ENCODE measurements at places on chromosomes 13 and 19. TPM values are rescaled to one million over a fixed set of nuclear protein-coding genes. Genes with fewer than 3 reads are reported as not detected.

The SYNGR4 gene
- not detected for polyA plus RNA-seq

The TPTE2 gene
- 0.52 TPM for polyA plus RNA-seq

The PEAK3 gene
- polyA plus RNA-seq, result 0.20 TPM

The TUBA3C gene
- not detected for polyA plus RNA-seq

The CRX gene
- 0.12 TPM for polyA plus RNA-seq

The RYR1 gene
- polyA plus RNA-seq, result 5.8 TPM

The CGB3 gene
- 0.81 TPM for polyA plus RNA-seq

The UNC13A gene
- polyA plus RNA-seq, result 0.70 TPM

The ZNF723 gene
- polyA plus RNA-seq, result not detected

The UHRF1 gene
- polyA plus RNA-seq, result 19.4 TPM

The SYMPK gene
- polyA plus RNA-seq, result 77.6 TPM

The GPC5 gene
- 15.9 TPM for polyA plus RNA-seq

The PRKCSH gene
- 310 TPM for polyA plus RNA-seq

DNA sequence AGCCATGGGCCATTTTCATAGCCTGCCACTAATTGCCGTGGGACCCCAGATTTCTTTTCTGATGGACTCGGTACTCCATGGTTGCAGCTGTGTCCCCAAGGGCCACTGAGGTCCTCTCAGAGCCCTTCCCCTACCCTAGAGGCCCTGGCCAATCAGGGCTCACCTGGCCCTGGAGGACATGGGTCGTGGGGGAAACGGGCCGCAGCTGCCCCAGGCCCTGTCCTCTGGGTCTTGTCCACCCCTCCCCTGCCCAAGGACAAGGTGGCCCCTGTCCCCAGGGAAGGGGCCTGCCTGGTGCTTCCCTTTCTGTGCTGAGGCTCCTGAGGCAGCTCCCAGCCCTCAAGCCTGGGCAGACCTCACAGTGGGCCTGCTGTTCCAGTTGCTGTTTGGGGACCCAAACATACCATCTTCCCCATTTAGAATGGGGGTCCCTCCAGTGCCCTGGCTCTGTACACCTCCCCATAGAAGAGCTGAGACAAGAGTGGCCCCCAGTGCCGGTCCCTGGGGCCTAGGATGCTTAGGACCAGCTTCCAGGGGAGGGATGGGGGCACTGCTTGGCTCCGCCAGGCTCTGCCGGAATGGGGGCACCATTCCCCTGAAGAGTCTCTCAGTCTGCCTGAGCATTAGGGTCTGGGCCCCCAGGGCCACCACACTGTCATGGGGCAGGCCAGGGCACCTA, 3.2 kb downstream of the RAB11B start:
- DNase-seq, result no peak

- DNase-seq, result no peak
Observed at GRCh38 chr19:43572171-43572588, 3.1 kb downstream of the XRCC1 start.

GRCh38 chr13:101190976-101191375, 225.3 kb downstream of the NALCN start:
- no peak for DNase-seq

- no peak for DNase-seq
Observed at GRCh38 chr19:58555920-58556621, 1.2 kb upstream of the CHMP2A start.

DNA sequence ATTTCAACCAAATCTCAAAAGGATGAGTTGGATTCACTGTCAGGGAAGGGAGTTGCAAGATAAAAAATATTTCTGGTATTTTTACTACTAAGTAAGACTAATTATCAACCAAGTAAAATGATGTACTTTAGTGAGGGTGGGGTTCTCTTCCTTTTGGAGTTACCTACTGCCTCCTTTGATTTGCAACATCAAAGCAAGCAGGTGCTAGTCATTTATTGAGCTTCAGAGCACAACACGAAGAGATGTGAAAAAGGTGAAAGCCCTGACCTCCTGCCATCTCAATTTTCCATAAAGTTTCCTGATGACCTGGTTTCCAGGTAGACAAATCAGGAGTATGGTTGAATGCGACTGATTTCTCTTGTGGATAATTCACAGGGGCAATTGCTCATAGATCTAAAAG, 96.0 kb downstream of the CDADC1 start:
- no peak for DNase-seq

DNA sequence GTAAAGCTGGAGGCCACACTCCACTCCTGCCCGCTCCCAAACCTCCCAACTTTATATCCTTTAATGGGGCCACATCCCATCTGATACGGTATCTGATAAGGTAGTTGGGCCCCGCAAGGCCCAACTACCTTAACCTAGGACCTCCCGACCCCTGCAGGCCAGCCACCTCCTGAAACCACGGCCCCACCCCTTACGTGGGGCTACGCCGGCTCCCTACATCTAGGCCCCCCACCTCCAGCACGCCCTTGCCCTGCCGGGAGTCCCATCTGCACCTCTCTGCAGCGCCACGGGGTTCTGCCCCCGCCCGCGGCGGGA, 2.2 kb downstream of the IGFLR1 start:
- no peak for DNase-seq

DNA sequence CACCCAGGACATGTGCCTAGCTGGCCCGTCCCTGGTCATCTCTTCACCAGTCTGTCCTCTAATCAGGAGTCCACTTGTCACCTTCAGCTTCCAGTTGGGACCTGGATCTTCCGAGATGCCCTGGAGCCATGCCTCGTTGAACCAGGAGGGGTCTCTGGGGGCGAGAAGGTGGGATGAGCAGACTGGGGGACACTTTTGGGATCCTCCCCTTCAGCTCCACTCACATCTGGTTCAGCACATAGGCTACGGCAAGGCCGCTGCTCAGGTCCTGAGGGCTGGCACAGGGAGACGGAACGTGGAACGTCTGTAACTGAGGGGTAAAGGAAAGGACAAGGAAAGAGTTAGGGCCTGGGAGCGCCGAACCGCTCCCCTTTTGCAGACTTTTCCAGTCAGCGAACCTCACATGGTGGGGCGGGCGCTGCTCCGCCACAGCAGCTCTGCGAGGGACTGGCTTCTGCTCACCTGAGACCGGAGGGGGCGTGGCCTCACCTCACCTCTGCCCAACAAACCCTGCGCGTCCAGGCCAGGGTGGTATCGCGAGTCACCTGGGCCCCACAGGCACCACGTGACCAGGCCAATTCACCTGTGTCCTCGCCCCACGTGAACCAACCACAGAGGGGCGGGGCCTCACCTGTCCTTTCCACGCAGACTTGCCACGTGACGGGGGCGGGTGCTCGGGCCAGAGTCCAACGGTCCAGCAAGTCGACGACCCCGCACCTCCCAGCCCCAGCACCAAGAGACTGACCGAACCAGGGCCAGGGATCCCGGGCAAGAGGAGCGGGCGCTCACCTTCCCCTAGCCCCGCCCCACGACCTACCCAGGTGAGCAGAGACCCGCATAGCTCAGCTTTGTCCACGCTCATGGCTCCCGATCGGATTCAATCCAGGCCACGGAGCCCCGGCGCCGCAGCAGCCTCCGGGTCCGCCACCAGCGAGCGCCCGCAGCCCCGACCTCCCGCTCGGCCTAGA, at the start of gene HOOK2:
HOOK2 (minus strand) TSS at position 965 of the 968 bp plus-strand sequence; CDS start at position 862, 103 bp downstream.
- no peak for DNase-seq

- DNase-seq, result no peak
Observed at GRCh38 chr13:35994131-35994966, 136.8 kb downstream of the DCLK1 start.

- no peak for DNase-seq
Observed at GRCh38 chr13:51332566-51333361, 6.7 kb upstream of the SERPINE3 start.

- no peak for DNase-seq
Observed at GRCh38 chr19:45324349-45324907, 1.8 kb upstream of the CKM start.

GRCh38 chr19:34359954-34360315, 5.1 kb upstream of the GPI start:
- no peak for DNase-seq

DNA sequence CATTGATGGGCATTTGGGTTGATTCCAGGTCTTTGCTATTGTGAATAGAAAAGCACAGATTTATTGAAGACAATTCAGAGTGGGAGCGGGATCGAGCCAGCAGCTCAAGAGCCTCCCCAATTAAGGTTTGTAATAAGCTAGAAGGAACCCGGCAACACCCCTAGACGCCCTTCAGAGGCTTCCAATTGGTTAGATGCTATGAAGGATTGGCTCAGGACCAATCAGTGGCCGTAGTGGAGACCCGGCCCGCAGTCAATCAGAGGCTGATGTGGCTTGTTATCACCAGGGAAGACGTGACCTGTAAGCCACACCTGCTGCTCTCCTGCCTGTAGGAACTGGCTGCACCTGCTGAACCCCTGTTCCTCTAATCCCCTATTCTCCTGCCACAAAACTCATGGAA, 14.6 kb downstream of the SIGLEC11 start:
- DNase-seq, result no peak

DNA sequence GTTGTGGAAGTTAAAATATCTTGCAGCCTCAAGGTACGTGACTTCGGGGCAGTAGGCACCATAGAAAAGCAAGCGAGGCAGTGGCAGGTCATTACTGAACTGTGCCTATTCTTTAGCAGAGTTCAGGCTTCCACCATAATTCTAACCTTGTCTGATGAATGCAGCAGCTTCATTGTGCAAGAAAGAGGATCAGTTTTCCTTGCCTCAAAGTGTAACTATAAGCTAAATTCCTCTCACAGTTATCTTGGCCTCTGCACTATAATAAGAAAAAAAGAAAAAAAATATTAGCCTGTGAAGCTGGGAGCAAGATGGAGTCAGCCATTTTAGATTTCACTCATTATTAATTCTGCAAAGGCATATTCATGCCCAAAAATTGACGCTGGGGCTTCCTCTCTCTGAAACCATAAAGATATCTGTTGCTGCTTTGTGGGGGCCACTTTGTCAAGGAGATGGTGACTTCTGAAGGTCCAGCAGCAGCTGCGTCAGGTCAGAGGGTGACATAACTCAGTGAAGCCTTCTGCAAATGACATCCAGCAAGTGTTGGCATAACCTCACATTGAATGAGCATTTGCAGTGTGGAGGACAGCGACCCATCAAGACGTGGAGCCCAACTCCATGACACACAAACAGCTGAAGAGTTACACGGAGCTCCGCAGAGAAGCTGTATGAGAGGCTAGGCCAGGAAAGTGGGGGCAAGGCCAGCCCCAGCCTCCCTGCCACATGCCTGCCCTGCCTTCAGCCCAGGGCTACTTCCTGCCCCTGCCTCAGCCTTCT, 23.1 kb upstream of the SACS start:
- DNase-seq, result no peak

DNA sequence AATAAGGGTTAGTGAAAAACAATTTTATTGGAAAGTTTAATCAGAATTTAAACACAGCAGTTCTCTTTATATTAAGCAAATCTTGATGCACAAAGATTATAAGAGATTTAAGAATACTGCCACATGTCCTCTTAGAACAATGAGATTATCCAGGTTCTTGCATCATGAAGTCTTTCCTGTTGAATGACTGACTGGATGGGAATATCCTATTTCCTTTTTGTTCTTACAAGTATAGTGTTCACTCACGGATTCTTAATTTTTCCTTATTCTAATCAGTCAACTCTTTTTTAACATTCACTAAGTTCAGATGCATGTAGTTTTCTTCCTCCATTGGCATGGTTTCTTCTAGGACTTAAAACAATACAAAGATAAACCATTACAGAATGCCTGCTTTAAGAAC, 10.1 kb downstream of the URI1 start:
- DNase-seq, result no peak

DNA sequence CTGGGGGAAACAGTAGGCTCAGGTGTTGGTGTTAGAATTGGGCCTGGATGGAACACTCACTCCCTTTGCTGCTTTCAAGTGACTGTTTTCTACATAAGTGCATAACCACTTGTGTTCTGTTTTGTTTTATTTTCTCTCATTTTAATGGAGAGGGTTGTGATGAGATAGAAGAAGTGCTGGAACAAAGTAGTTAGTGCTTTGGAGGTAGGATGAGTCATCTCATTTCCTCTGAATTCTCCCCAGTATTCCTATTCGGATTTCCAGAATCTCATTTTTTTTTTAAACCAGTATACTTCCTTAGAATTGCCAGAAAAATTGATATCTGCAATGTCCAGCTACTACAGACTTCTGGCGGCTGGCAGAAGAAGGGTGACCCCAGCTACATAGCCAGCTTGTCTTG, 575.9 kb downstream of the MYO16 start:
- DNase-seq, result no peak

GRCh38 chr19:40867701-40868100, 14.3 kb downstream of the CYP2A7 start:
- no peak for DNase-seq

GRCh38 chr13:23877286-23877685, 11.9 kb downstream of the MIPEP start:
- no peak for DNase-seq

GRCh38 chr19:41951686-41952172, 7.4 kb downstream of the RABAC1 start:
- DNase-seq, result peak; percentile 73

DNA sequence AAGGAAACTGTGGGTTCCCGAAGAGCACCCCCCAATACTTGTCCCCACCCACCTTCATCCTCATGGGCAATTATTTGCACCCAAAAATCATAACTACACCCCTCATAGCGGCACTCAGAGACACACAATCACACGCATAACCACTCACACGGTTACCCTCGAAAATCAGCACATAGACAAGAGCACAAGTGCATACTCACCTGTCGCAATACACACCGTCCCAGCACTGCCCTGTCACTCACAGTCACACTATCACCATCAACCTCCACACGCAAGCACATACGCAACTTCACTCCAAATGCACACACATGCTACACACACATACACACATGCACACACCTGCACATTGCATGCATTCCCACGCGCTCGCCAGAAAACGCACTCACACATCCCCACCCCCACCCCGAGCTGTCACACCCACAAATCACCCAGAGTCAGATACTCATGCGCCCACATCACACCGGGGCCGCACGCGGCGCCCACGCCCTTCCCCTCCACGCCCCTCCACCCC, 535 bp downstream of the COL5A3 start:
- no peak for DNase-seq

GRCh38 chr13:50098693-50099092, 83.4 kb downstream of the KCNRG start:
- no peak for DNase-seq

GRCh38 chr19:10112037-10112761, 706 bp downstream of the P2RY11 start:
- DNase-seq, result peak; percentile 39

DNA sequence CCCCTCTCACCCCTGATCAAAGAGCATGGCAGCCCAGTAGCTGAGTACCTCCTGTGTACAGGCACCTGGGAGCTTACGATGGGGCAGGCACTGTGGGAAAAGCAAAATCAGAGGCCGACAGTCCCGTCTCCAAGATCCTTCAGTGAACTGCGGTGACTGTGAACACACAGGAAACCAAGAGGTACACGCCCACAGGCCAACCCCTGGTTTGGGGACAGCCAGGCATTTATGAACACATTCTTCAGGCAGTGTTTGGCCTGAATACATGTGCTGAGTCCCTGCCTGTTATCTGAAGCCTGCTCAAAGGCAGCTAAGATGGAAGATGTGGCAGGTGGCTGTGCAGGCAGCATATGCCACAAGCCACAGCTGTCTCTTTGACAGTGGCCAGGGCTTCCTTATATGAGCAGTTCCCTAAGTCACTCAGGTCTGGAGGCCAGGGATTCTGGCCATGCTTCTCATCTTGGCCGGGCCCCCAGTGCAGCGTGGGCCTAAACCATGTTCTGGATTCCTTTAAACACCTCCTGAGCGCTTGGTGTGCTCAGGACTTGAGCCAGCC, 123.6 kb downstream of the UQCRFS1 start:
- DNase-seq, result no peak
